ENCODE measurements at places on chromosomes 13 and 19. TPM values are rescaled to one million over a fixed set of nuclear protein-coding genes. Genes with fewer than 3 reads are reported as not detected.

DNA sequence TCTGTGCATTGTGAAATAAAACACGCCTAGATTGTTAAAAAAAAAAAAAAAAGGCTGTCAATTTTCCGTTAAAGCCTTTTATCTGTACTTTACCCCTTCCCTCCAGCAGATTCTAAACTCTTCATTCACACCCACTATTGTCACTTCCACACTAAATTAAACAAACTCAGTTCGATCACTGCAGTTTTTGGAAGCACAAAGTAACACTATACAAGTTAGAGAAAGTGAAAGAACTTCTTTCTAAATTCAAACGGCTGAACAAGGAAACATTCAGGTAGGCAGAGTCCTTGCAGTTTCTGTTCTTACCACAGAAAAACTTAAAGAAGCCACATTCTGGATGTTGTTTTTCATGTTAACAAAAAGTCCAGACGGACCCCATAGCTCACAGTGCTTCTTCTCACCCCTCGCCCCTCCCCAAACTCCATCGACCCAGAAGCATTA is 27.5 kb upstream of the UBE2L5 start:
- DNase-seq, result peak; percentile 33

DNA sequence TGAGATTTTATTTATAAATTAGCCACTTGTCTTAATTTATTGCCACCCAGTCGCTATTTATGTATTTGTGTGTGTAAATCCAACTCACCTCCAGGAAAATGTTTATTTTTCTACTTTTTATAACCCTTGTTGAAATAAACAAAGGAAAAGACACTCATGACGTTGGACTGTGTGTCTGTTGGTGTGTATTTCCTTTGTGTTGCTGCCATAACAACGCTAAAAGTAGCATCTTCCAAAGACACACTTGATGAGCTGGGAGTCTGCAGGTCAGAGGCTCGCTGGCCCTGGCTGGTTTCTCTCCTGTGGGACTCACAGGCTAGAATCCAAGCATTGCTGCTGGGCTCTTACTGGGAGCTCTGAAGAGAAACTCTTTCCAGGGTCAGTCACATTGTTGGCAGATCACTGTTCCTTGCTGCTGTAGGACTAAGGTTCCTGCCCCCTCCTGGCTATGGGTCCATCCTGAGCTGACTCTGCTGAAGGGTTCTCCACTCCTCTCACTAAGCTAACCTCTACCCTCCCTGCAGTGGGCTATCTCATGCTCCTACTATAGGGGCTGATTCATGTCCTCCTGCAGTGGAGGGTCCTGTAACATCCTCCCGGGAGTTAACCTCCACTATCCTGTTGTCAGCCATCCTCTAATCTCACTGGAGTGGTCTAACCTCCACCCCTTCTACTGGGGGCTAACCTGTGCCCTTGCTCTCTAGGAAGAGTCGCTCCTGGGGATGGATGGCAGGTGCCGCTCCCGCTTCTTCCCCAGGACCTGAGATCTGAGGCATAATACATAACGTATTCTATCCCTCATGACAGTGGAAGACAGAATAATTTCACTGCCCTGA is 2.1 kb downstream of the IFNL2 start:
- peak; percentile 17 for DNase-seq

DNA sequence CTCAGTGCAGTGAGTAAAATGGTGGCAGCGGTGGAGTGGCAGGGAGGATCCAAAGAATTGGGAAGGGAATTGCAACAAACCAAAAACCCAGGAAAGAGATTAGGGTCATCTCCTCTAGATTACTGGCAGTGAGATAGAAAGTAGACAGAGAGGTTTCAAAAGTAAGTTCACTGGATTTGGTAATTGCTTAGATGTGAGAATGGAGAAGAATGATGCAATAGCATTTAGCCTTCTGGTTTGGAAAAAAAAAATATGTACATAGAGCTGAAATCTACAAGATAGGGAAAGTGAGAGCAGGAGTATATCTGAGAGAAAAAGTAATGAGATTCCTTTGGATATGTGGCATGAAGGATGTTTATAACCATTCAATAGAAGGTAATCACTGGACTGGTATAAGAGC is 482.6 kb upstream of the GPC6 start:
- no peak for DNase-seq

The SIGLECL1 gene
- total RNA-seq, result not detected

DNA sequence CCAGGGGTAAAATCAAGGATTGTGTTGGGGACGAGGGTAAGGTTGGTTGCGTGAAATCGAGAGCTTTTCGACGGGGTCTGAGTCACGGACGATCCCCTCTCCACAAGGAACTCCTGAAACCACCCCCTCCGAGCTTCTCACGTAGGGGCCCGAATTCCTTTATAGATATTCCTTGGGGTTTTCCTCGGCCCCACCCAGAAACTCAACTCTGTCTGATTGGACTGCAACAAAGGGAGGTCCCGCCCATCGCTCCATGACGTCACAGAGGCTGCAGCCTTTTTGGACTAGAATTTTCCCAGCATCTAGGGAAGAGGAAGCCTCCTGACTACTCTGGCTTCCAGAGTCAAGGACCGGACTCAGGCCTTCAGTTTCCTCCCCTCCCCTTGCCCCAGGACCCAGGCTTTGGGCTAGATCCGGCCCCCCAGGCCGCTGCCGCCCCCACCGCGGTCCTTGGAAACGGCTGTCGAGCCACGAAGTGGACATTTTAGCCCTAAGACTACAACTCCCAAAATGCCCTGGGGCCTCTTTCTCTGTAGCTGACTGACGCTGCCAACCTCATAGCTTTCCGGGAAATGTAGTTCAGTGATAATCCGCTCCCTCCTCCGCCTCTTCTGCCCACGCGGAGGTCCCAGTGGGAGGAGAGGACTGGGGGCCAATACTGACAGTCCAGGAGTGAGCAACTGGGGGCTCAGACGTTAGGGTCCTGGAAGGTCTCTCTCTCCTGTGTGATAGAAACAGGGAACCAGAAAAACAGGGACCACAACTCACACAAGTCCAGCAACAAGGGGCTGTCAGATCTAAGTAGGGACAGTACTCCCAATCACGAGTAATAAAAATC is at the start of gene IZUMO1:
Gene IZUMO1, minus strand, starts transcription at position 172 of the 838 bp plus-strand sequence. CDS start 1,050 bp downstream, outside the sequence.
- DNase-seq, result peak; percentile 91

- no peak for DNase-seq
Observed at GRCh38 chr19:9995084-9995483, 15.2 kb downstream of the COL5A3 start.

DNA sequence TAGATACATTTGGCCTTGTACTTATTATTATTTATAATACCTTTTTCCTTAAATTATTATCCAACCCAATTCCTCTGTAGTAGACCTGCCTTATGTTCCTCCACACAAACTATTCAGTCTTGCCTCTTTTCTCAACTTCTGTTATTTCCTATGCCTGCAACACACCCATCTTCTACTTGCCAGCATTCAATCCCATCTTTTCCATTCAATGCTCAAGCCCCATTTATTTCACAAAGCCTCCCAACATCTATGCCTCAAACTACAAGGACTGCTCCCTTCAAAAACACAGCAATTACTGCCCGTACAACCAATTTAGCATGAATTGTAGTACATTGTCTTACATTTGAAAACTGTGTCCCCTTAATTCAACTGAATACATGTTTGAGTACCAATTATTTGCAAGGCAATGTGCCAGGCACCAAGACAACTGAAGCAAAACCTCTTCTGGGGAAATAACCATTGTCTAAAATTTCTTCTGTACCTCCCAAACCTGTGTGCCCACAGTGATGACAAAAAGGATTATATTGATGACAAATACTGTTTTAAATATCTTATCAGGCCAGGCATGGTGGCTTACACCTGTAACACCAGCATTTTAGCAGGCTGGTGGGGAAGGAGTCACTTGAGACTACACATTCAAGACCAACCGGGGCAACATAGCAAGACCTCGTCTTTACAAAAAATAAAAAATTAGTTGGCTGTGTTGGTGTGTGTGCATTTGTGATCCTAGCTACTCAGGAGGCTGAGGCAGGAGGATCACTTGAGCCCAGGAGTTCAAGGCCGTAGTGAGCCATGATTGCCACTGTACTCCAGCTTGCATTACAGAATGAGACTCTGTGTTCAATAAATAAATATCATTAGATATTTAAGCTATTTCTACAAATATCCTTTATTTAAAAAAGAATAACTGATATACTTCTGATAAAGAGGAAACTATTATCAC is 35.1 kb downstream of the ELF1 start:
- DNase-seq, result no peak

GRCh38 chr13:43786766-43787517 is at the start of gene ENOX1:
TSS of gene ENOX1 (minus strand) at chr13:43786972.
- DNase-seq, result peak; percentile 81

GRCh38 chr19:42323852-42324654 is 1.4 kb upstream of the MEGF8 start:
- no peak for DNase-seq

DNA sequence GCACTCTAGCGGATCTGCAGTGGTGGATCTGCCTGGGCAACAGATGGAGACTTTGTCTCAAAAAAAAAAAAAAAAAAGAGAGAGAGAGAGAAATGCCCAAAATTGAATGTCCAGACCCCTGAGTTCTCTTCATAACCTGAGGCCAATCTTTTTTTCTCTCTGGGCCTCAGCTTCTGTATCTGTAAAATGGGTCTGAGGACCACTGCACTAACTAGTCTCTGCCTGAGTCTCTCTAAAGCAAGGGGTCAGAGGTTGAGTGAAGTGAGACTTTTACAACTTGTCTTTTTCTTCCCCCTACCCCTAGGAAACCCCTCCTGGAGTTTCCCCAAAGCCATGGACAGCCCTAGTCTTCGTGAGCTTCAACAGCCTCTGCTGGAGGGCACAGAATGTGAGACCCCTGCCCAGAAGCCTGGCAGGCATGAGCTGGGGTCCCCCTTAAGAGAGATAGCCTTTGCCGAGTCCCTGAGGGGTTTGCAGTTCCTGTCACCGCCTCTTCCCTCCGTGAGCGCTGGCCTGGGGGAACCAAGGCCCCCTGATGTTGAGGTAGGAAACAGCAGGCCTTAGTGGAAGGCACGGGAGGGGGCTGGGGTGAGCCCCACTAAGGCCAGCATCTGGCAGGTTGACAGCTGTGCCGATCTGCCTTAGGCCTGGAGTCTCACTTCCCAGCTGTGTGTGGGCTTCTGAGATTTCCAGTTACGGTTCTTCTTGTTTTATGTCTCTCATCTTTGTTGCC is 1.8 kb downstream of the TMEM91 start:
- peak; percentile 48 for DNase-seq

DNA sequence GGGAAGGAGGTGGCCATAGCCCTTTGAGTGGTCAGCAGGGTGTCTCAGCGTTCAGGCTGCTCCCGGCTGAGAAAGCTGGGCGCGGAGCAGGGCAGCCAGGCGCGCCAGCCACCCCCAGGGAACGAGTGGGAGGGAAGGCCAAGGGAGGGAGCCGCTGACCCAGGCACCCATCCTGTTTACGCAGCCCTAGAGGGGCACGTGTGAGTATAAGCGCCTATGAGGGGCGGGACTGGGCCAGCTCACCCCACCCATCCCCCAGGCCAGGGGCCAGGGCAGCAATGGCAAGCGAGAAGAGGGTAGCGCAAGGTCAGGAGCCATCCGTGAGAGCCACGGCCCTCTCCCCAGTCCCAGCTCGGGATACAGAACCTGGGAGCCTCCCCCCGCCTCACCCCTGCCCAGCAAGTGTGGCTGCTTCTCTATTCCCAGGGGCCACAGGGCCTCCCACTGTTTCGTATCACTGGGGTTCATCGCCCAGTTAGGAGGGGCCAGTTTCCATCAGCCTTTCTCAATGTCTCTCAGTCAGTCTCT is 897 bp upstream of the DMKN start:
- peak; percentile 40 for DNase-seq

The STOML3 gene
- not detected for total RNA-seq

The DAND5 gene
- not detected for total RNA-seq

The LILRB4 gene
- total RNA-seq, result not detected

The DDX49 gene
- total RNA-seq, result 48.4 TPM

GRCh38 chr13:32019612-32020233 is 11.9 kb upstream of the FRY start:
- DNase-seq, result peak; percentile 82

GRCh38 chr19:38742296-38742695 is 2.0 kb downstream of the CAPN12 start:
- DNase-seq, result no peak

The RUBCNL gene
- 0.97 TPM for total RNA-seq

DNA sequence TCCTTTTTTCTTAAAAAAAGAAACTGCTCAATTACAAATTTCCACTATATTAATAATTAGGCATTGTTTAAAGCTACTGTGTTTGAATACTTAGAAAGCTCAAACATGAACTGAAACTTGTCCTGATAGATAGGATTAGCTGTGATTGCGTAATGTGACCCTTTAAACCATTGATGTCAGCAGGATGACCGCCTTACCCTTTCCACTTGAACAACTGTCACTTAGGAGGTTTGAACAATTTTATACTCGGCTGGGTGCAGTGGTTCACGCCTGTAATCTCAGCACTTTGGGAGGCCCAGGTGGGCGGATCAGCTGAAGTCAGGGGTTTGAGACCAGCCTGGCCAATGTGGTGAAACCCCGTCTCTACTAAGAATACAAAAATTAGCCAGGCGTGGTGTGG is 2.9 kb downstream of the LAMP1 start:
- DNase-seq, result peak; percentile 42

DNA sequence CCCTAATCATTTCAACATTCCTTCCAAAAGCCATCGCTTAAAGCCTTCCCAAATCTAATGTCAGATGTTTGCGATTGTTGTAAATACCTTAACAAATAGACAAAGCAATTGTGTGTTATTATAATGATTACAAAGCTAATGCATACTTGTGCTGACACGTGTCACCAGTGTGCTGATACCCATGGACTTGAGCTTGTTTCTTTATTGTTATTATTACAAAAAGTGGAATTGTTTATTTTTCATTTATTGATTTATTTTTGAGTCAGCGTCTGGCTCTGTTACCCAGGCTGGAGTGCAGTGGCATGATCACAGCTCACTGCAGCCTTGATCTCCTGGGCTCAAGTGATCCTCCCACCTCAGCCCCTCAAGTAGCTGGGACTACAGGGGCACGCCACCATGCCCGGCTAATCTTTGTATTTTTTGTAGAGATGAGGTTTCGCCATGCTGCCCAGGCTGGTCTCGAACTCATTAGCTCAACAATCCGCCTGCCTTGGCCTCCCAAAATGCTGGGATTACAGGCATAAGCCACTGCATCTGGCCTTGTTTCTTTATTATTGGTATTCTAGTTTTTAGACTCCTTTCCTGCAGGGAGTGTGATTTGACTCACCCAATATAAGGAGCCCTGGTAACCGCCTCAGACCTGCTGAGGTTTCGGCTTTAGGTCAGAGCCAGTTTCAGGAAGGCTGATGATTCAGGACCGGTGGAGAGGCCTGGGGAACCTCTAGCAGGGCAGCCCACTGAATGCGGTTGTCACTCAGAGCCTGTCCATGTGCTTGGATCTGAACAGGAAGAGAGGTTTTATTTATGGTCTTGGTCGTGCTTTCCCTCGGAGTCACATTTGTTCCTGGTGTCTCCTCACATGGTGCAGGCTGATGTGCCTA is 2.1 kb upstream of the FBXO17 start:
- no peak for DNase-seq

- DNase-seq, result no peak
Observed at GRCh38 chr19:1085053-1085658, 10.0 kb downstream of the POLR2E start.

The CEBPG gene
- 23.2 TPM for total RNA-seq

The ZNF549 gene
- 4.5 TPM for total RNA-seq
